ENCODE measurements at places on chromosomes 3 and 15. TPM values are rescaled to one million over a fixed set of nuclear protein-coding genes. Genes with fewer than 3 reads are reported as not detected.

GRCh38 chr3:77412584-77412983 lies 372.7 kb downstream of the ROBO2 start:
- no peaks in the 10 kb centered on the region for H3K27me3 ChIP-seq
- DNase-seq, result no peak
- H3K4me1 ChIP-seq, result no peaks in the 10 kb centered on the region
- H3K36me3 ChIP-seq, result peaks cover 2% of the 10 kb centered on the region

DNA sequence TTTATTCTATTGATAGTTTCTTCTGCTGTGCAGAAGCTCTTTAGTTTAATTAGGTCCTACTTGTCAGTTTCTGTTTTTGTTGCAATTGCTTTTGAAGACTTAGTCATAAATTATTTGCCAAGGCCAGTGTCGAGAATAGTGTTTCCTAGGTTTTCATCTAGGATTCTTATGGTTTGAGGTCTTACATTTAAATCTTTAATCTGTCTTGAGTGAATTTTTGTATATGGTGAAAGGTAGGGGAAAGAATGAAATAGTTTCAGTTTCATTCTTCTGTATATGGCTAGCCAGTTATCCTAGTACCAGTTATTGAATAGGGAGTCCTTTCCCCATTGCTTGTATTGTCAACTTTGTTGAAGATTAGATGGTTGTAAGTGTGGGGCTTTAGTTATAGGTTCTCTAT lies 10.6 kb upstream of the GCSAM start:
- no peak for DNase-seq
- peaks cover 21% of the 10 kb centered on the region for H3K4me1 ChIP-seq
- peaks cover 17% of the 10 kb centered on the region for H3K36me3 ChIP-seq
- H3K27ac ChIP-seq, result peak overlapping the region; percentile 21

DNA sequence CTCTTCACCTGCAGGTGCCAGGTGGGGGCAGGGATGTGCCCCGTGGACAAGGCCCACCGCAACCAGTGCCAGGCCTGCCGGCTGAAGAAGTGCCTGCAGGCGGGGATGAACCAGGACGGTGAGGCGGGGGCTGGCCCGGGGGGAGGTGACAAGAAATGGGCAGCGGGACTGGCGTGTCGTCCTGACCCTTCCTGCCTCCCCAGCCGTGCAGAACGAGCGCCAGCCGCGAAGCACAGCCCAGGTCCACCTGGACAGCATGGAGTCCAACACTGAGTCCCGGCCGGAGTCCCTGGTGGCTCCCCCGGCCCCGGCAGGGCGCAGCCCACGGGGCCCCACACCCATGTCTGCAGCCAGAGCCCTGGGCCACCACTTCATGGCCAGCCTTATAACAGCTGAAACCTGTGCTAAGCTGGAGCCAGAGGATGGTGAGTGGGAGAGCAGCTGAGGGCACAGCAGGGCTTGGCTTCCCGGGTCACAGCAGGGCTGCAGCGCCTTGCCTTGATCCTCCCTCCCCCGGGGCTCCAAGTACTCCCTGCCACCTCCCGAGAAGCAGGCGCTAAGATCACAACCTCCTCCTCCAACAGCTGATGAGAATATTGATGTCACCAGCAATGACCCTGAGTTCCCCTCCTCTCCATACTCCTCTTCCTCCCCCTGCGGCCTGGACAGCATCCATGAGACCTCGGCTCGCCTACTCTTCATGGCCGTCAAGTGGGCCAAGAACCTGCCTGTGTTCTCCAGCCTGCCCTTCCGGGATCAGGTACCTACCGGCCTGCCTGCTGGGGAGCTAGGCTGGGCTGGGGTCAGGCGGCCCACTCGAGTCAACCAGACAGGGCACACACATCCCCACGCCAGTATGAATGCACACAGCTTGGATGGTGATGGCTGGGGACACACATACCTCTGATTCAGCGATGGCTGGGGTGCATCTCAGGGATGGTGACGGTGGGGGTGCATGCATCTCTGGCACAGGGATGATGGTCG lies 1.7 kb downstream of the NR2E3 start:
- no peaks in the 10 kb centered on the region for H3K27me3 ChIP-seq
- no peaks in the 10 kb centered on the region for H3K36me3 ChIP-seq
- H3K27ac ChIP-seq, result no peak overlapping the region
- H3K4me3 ChIP-seq, result no peak overlapping the region

DNA sequence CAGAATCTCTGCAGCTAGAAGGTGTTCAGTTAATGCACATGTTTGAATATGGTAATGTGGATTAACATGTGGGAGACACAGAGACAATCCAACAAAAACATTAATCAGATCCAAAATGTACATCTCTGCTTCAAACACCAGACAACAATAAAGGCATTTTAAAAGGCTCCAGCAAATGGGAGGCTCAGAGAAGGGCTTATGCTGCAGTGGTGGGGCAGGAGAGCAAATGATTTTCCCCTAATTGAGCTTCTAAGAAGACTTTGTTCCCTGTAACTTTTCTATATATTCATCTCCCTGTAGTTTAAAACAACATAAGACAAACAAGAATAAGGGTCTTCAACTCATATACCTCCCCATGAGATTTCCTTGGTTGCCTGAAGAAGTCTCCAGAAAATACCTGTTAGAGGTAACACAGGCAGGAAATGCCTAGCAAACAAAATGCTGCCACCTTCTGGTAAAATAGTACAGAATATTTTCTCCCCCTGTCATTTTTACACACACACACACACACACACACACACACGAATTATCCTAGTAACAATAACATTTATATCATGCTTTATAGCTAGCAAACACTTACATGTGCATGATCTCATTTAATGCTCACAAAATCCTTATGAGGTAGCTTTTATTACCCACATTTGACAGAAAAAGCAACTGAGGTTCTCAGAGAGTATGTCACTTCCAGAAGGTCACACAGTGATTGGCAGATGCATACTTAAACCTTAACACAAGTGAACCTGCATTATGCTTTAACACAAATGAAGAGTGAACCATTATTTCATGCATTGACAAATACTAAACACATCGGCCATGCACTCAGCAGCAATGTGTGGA lies 123.4 kb upstream of the MB21D2 start:
- H3K27ac ChIP-seq, result peak overlapping the region; percentile 34
- no peaks in the 10 kb centered on the region for H3K36me3 ChIP-seq
- peaks cover 6% of the 10 kb centered on the region for H3K4me1 ChIP-seq
- peaks cover 8% of the 10 kb centered on the region for H3K27me3 ChIP-seq

DNA sequence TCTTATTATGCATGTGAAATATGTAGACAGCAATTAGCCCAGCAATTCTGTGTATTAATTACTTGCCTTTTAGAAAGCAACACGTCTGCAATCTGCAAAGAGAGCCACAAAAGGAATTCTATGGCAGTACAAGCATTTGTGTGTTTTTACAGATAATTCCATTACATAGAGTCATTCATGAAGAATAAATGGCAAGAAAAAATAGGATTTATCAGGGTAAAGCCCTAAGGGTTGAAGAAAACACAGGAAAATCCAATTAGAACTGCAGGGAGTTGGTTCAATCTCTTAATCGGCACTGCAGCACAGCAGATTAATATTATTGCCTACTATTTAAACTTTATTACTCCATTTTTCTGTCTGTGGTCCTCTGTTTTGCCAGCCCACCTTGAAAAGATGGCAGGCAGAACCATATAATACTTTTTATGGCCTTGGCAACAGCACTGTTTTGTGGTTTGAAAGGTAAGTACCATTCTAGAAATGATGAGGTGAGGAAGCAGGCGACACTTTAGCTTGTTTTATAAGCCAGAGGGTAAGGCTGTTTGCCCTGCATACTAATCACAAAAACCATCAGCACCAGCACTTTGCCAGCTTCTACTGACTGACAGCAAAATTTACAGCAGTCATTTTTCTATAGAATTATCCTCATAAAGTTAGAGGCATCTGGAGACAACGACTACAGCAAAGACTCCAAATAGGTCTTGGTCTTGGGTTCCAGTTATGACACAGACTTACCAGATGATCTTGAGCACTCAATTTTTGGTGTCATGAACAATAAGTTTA lies 638.2 kb upstream of the NAALADL2 start:
- H3K4me1 ChIP-seq, result no peaks in the 10 kb centered on the region
- H3K27me3 ChIP-seq, result no peaks in the 10 kb centered on the region
- H3K36me3 ChIP-seq, result no peaks in the 10 kb centered on the region
- H3K27ac ChIP-seq, result no peak overlapping the region

GRCh38 chr3:15198686-15199085 lies 7.4 kb upstream of the CAPN7 start:
- H3K27ac ChIP-seq, result no peak overlapping the region
- DNase-seq, result peak; percentile 23
- peaks cover 35% of the 10 kb centered on the region for H3K4me1 ChIP-seq

GRCh38 chr3:150740733-150741496 lies 22.1 kb downstream of the SIAH2 start:
- peaks cover 11% of the 10 kb centered on the region for H3K36me3 ChIP-seq
- H3K4me3 ChIP-seq, result peak overlapping the region; percentile 94
- H3K4me1 ChIP-seq, result peaks cover 100% of the 10 kb centered on the region
- peak; percentile 53 for DNase-seq
- H3K27ac ChIP-seq, result peak overlapping the region; percentile 98
- H3K27me3 ChIP-seq, result no peaks in the 10 kb centered on the region

DNA sequence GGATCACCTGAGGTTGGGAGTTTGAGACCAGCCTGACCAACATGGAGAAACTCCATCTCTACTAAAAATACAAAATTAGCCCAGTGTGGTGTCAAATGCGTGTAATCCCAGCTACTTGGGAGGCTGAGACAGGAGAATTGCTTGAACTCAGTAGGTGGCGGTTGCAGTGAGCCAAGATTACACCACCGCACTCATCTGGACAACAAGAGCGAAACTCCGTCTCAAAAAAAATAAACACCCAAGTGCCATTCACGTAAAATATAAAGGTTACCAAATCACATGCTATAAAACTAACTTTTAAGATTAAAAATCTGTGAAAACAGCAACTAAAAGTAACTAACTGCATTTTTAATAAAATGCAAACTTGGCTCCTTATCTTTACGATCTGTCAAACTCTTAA lies 8.9 kb downstream of the TRIM59 start:
- H3K27ac ChIP-seq, result no peak overlapping the region
- peaks cover 71% of the 10 kb centered on the region for H3K4me1 ChIP-seq
- no peaks in the 10 kb centered on the region for H3K27me3 ChIP-seq
- H3K36me3 ChIP-seq, result peaks cover 20% of the 10 kb centered on the region

DNA sequence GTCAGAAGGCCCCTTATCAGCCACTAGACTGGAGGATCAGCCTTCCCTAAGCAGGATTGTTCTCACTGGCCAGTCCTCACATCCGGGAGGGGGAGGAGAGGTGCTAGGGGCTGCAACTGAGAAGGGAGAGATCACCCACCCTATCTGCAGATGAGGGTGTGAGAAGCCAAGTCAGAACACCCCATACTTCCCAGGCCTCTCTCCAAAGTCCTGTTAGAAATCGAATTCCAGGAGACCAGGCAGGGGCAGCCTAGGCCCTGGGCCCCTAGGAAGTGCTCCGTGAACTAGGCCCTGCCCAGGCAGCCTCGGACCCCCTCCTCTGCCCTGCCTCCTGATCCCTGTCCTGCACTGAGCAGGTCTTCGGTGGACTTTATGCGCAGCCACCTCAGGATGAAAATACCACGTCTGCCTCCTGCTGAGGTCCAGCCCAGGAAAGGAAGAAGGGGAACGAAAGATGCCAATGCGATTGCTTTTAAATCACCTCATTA lies 933 bp downstream of the DZIP1L start:
- no peak overlapping the region for H3K27ac ChIP-seq
- peaks cover 55% of the 10 kb centered on the region for H3K27me3 ChIP-seq
- peaks cover 1% of the 10 kb centered on the region for H3K36me3 ChIP-seq
- DNase-seq, result no peak
- peaks cover 13% of the 10 kb centered on the region for H3K4me1 ChIP-seq
- peak overlapping the region; percentile 88 for H3K4me3 ChIP-seq

DNA sequence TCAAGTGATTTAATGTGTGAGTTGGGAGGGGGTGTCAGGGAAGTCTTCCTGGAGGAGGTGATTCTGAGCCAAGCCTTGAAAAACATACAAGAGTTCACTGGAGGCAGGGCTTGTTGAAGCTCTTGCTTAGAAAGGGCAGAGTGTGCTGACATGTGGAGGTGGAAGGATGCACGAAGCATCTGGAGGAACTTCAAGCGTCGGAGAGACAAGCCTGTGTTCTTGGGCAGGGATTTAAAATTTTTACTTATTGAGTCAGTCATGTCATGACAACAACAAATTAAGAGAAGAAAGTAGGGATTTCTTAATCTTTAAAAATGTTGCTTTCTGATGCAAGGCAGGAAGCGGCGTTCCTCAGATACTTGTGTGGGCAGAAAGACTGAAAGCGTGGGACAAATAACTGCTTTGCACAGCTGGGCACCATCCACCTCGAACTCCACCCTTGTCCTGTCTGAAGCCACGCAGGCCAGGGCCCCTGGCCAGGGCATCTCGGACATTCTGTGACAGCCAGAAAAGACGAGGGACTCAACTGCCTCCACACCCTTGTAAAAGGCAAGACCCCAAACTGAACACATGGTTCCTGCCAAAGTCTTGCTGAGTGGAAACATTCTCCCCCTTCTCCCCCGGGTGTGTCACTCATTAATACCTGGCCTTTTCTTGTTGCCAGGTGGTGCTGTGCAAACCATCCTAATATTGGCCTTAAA lies 6.9 kb upstream of the IL16 start:
- H3K27ac ChIP-seq, result no peak overlapping the region
- H3K27me3 ChIP-seq, result peaks cover 19% of the 10 kb centered on the region
- H3K36me3 ChIP-seq, result no peaks in the 10 kb centered on the region
- H3K4me1 ChIP-seq, result no peaks in the 10 kb centered on the region

GRCh38 chr3:73697020-73697419 lies 72.3 kb upstream of the PDZRN3 start:
- H3K4me3 ChIP-seq, result no peak overlapping the region
- no peaks in the 10 kb centered on the region for H3K4me1 ChIP-seq
- H3K27ac ChIP-seq, result no peak overlapping the region
- no peaks in the 10 kb centered on the region for H3K27me3 ChIP-seq
- DNase-seq, result no peak
- no peaks in the 10 kb centered on the region for H3K36me3 ChIP-seq

GRCh38 chr3:45762647-45763302 lies 33.6 kb downstream of the SLC6A20 start:
- H3K4me3 ChIP-seq, result no peak overlapping the region
- DNase-seq, result no peak
- H3K27ac ChIP-seq, result no peak overlapping the region

DNA sequence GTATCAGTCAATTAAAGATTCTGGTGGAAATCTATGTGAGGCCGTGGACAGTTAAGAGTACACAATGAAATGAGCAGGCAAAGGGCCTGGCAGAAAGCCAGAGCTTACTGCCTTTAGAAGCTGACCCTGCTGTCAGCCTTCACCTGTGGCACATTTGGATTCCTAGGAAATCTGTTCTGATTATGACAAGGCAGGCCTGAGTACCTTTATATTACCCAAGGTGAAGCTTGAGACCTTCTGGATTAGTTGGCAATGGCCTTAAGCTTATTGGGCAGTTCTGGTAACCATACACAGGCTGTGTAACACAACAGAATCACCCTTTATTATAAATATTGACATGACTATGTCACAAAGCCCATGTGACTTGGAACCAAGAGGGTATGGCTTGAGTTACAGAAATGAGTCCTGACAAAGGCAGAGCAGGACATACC lies 43.2 kb downstream of the NBEAL2 start:
- H3K27ac ChIP-seq, result no peak overlapping the region
- no peak for DNase-seq
- no peak overlapping the region for H3K4me3 ChIP-seq
- H3K27me3 ChIP-seq, result no peaks in the 10 kb centered on the region
- peaks cover 8% of the 10 kb centered on the region for H3K36me3 ChIP-seq
- peaks cover 42% of the 10 kb centered on the region for H3K4me1 ChIP-seq

GRCh38 chr3:164687211-164687610 lies 391.1 kb downstream of the SI start:
- no peaks in the 10 kb centered on the region for H3K36me3 ChIP-seq
- DNase-seq, result no peak
- H3K4me3 ChIP-seq, result no peak overlapping the region
- no peak overlapping the region for H3K27ac ChIP-seq
- no peaks in the 10 kb centered on the region for H3K4me1 ChIP-seq

OTOL1 gene
- total RNA-seq, result not detected

SI gene
- total RNA-seq, result not detected

TF gene
- total RNA-seq, result 1.7 TPM

KCNH8 gene
- not detected for total RNA-seq

CRABP1 gene
- total RNA-seq, result 0.65 TPM
